ENCODE measurements at places on chromosomes 5 and 9. TPM values are rescaled to one million over a fixed set of nuclear protein-coding genes. Genes with fewer than 3 reads are reported as not detected.

DNA sequence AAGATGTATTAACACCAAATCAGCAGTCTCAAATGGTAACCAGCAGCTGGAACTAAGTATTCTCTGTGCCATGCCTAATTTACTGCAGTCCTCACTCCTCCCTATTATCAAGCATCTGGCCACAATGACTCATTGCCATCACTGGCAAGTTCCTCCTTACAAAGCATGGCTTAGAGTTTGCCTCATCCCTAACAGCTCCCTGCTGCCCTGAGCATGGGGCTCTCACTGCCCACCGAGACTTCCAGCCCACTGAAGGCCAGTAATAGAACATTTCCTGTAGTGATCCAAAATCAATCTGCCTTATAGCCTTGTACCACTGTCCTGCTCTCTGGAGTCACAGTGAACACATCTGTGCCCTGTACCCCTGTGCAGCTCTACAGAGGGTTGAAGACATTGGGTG is 211.9 kb upstream of the TRIM32 start:
- no peak overlapping the region for H3K27ac ChIP-seq
- no peaks in the 10 kb centered on the region for H3K4me1 ChIP-seq
- DNase-seq: no peak
- H3K4me3 ChIP-seq: no peak overlapping the region
- H3K27me3 ChIP-seq: no peaks in the 10 kb centered on the region

- H3K4me3 ChIP-seq: no peak overlapping the region
- H3K27ac ChIP-seq: no peak overlapping the region
- H3K27me3 ChIP-seq: no peaks in the 10 kb centered on the region
- H3K36me3 ChIP-seq: no peaks in the 10 kb centered on the region
Observed at GRCh38 chr9:8889100-8889499, 1089.5 kb upstream of the DMAC1 start.

- H3K27ac ChIP-seq: peak overlapping the region; percentile 74
- DNase-seq: no peak
- H3K4me3 ChIP-seq: no peak overlapping the region
Observed at GRCh38 chr5:113081091-113081839, 104.7 kb downstream of the DCP2 start.

The SLC25A2 gene
- 0.40 TPM for total RNA-seq

The ELOVL7 gene
- 0.69 TPM for total RNA-seq

The REXO4 gene
- total RNA-seq: 34.1 TPM

Measured in PC-3 (cell line).